ENCODE measurements at places on chromosomes 2 and 18. TPM values are rescaled to one million over a fixed set of nuclear protein-coding genes. Genes with fewer than 3 reads are reported as not detected.

GRCh38 chr2:199874209-199874608 lies 23.2 kb upstream of the FTCDNL1 start:
- no peak for DNase-seq

Gene GPR39
- 1.8 TPM for total RNA-seq

Gene SUPT7L
- total RNA-seq = 33.2 TPM

Gene CNDP1
- 1.0 TPM for total RNA-seq

DNA sequence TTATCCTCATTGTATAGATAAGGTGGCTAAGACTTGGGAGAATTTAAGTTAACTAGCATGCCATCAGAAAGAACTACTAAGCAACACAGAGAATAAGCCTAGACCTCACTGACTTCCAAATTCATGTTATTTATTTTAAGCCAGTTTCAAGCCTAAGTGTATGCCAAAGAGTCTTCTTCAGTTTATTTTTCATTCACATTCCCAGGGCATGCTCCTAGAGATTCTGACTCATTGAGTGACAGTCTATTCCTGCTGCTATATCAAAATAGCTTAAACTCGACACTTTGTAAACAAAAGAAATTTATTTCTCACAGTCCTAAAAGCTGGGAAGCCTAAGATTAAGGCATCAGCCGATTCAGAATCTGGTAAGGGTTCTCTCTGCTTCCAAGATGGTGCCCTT lies 467.1 kb downstream of the MBD2 start:
- DNase-seq = no peak

DNA sequence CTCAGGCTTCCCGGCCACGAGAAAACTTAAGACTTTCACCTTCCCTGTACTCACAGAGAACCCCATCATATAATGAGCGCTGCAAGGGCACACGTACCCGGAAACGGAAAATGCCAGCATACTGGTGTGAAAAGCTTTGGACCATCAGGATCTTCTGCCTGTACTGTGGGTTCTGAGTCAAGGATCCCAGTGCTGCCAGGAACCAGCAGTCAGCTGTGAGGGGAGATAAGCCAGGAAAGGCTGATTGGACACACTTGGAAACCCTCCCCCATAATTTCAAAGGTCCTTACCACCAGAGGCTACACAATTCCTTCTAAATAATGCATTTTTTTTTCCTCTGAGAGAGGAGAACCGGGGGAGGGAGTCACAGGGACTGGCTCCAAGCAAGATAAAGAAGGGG lies 31.4 kb downstream of the CAPN13 start:
- no peak for DNase-seq

Gene TUBA4B
- not detected for total RNA-seq

Gene MGAT5
- total RNA-seq = 39.3 TPM

Gene TDRD15
- 0.63 TPM for total RNA-seq

GRCh38 chr18:36314754-36315153 lies 17.2 kb downstream of the FHOD3 start:
- DNase-seq = no peak

DNA sequence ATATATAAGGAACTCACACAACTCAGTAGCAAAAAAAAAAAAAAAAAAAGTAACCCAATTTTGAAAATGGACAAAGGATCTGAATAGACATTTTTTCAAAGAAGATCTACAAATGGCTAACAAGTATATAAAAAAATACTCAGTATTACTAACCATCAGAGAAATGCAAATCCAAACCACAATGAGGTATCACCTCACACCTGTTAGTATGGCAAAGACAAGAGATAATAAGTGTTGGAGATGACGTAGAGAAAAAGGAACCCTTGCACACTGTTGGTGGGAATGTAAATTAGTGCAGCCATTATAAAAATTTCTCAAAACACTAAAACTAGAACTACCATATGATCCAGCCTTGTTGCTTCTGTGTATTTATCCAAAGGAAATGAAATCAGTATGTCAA lies 5.8 kb upstream of the CNDP1 start:
- no peak for DNase-seq
